ENCODE measurements at places on chromosomes 16 and 17.

GRCh38 chr17:17356149-17356930, 53.2 kb downstream of the NT5M start:
- no peaks in the 10 kb centered on the region for H3K27me3 ChIP-seq
- no peaks in the 10 kb centered on the region for H3K4me1 ChIP-seq
- H3K36me3 ChIP-seq = no peaks in the 10 kb centered on the region
- H3K27ac ChIP-seq = no peak overlapping the region

DNA sequence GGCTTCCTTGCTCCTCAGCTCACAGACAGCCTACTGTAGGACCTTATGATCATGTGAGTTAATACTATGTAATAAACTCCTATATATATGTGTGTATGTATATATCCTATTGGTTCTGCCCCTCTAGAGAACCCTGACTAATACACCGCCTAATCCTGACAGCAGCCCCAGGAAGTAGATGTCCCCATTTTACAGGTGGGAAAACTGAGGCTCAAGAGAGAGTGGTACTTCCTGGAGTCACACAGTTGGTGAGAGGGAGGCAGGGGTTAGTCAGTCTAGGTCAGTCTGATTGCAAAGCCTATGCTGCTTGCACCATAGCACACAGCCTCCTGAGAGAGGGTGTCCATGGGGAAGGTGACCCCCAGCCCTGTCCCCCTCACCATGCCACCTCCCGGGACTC, 42.7 kb upstream of the C16orf82 start:
- no peak overlapping the region for H3K27ac ChIP-seq
- H3K36me3 ChIP-seq = no peaks in the 10 kb centered on the region
- H3K4me3 ChIP-seq = no peak overlapping the region
- no peak for DNase-seq

DNA sequence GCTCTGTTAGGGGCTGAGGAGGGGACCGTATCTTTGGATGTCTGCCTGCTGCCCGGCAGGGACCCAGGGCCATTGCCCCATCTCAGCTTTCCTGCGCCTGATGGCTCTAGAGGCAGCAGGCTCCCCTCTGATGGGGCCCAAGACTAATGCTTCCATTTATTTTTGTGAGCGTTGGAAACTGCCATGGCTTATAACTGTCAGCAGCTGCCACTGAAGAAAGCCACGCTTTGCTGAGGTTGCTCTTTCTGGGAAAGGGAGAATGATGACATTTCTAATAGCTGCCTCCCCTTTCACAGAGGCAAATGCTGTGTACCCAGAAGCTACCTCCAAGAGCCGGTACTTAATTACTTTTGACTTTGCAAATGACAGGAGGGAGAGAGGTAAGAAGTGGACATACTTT, 103.8 kb downstream of the HAPSTR1 start:
- H3K4me1 ChIP-seq = no peaks in the 10 kb centered on the region
- DNase-seq = no peak
- H3K4me3 ChIP-seq = no peak overlapping the region
- H3K27ac ChIP-seq = no peak overlapping the region
- H3K36me3 ChIP-seq = no peaks in the 10 kb centered on the region
- no peaks in the 10 kb centered on the region for H3K27me3 ChIP-seq

DNA sequence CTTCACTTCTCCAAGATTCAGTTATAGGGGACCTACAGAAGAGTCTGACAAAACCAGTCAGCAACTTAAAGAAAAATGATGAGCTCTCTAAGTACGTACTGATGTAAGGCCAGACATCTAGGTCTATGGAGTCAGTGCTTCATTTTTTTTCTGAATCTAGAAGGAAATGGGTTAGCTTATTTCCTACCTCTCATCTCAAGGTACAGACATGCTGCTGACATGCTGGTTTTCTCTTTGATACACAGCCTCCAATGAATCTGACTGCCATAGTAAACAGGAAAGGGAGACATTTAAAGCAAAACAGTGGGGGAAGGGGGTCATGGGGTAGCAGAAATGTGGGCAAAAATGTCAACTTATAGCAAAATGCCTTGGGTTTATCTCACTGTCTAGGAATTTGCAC, 16.4 kb downstream of the CDR2 start:
- H3K27me3 ChIP-seq = no peaks in the 10 kb centered on the region
- no peak overlapping the region for H3K4me3 ChIP-seq
- H3K27ac ChIP-seq = 0 out of 2 replicates have a peak overlapping the region, but pooled peaks have one; percentile 2
- peaks cover 33% of the 10 kb centered on the region for H3K36me3 ChIP-seq

- H3K4me3 ChIP-seq = no peak overlapping the region
- H3K36me3 ChIP-seq = no peaks in the 10 kb centered on the region
- no peaks in the 10 kb centered on the region for H3K4me1 ChIP-seq
- peaks cover 4% of the 10 kb centered on the region for H3K27me3 ChIP-seq
- no peak for DNase-seq
These were observed 33.8 kb upstream of the CCL22 start for GRCh38 chr16:57324749-57325148.

- H3K4me1 ChIP-seq = peaks cover 23% of the 10 kb centered on the region
- H3K27me3 ChIP-seq = no peaks in the 10 kb centered on the region
- H3K36me3 ChIP-seq = no peaks in the 10 kb centered on the region
- peak; percentile 96 for DNase-seq
- H3K4me3 ChIP-seq = peak overlapping the region; percentile 23
These were observed 167.1 kb upstream of the ZFHX3 start for GRCh38 chr16:73214825-73215677.

- no peaks in the 10 kb centered on the region for H3K4me1 ChIP-seq
- no peaks in the 10 kb centered on the region for H3K27me3 ChIP-seq
- no peak overlapping the region for H3K4me3 ChIP-seq
- no peaks in the 10 kb centered on the region for H3K36me3 ChIP-seq
- H3K27ac ChIP-seq = no peak overlapping the region
These were observed 653.8 kb downstream of the CDH8 start for GRCh38 chr16:61382435-61382834.

DNA sequence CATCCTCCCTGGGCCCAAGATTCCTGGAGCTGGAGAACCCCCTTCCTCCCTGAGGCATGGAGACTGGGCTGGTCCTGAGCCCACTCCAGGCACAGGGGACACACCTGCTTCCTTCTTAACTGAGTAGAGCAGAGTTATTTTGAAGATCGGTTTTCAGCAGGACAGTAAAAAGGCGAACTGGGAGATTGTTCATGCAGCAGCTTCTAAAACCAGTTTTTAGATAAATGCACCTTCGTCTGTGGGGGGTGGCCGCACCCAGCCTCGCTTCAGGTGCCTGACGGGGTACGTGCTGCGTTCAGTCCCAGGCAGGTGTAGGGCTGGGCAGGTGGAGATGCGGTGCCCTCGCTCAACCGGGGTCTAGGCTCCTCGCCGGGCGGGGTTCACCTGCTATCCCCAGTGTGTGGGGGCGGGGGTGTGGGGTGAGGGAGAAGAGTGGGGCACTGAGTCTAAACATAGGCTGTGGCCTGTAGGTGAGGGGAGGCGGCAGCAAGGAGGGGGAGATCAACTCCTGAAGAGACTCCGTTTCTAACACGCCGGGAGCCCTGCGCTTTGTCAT, 69.5 kb downstream of the JPH3 start:
- H3K27ac ChIP-seq = no peak overlapping the region
- peaks cover 13% of the 10 kb centered on the region for H3K27me3 ChIP-seq
- no peaks in the 10 kb centered on the region for H3K36me3 ChIP-seq
- H3K4me1 ChIP-seq = no peaks in the 10 kb centered on the region
- DNase-seq = no peak
- no peak overlapping the region for H3K4me3 ChIP-seq

DNA sequence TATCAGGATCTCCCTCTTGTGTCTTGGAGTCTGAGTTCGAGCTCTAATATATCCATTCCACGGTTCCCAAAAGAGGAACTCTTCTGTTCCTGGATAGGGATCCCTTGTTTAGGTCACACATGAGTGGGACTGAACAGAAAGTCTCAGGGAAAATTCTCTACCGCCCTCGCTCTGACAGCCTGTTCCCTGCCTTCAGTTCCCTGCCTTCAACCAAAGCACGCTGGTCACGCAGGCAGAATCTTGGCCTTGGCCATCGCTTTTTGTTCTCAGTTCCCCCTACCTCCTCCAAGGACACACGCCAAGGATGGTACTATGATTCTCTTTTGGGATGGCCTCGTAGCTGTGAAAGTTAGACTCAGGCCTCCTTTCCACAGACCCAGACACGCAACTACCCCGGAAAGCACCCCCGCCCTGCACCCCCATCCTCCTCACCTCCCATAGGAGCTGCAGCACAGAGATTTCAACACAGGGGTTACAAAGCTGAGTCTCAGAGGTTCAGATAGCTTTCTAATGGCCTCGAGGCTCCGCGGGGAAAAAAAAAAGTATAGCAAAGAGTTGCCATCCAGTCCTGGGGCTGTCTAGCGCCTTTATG, 1.5 kb upstream of the SHISA6 start:
- DNase-seq = no peak
- no peak overlapping the region for H3K4me3 ChIP-seq
- H3K4me1 ChIP-seq = no peaks in the 10 kb centered on the region
- no peaks in the 10 kb centered on the region for H3K36me3 ChIP-seq
- H3K27ac ChIP-seq = no peak overlapping the region

DNA sequence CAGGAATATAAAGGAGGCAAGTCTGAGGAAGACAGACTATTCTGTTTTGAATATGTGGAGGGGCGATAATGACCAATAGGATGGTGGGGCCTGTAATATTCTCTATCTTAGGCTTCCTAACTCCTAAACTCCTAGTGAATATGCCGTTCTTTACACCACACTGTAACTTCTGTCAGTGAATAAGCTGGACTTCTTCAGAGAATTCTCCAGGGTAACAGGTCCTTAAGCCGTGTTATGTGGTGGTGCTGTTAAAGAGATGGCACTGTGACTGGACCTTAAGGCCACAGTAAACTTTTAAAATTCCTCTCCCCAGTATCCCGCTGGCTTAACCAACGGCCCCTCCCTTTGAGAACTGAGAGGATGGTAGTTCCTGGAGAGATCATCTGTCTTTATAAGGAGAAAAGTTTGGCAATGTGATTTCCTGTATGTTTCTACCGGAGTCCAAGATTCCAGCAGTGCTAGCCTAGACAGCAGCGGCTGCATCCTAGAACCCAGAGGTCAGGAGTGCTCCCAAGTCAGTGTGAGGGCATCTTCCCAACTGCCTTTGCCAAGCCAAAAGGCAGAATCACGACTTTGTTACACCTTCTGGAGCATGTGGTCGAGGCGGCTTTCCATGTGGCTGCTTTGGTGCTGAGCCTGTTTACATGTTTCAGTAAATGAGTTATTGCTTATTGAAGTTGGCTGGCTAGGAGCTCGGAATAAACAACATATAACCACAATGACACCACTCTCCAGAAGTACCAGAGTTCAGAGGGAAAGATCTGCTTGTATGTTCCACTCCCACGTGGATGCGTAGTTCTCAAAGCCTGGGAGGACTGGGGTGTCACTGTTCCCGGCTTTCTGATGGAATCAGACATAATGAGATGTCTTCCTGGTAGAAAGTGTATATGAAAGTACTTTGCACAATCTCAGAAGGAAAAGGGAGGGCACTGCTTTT, 41.0 kb downstream of the TUBD1 start:
- peak overlapping the region; percentile 64 for H3K27ac ChIP-seq
- H3K4me3 ChIP-seq = peak overlapping the region; percentile 22
